DMS153 (cell line): ENCODE measurements at places on chromosomes 5 and 9.

DNA sequence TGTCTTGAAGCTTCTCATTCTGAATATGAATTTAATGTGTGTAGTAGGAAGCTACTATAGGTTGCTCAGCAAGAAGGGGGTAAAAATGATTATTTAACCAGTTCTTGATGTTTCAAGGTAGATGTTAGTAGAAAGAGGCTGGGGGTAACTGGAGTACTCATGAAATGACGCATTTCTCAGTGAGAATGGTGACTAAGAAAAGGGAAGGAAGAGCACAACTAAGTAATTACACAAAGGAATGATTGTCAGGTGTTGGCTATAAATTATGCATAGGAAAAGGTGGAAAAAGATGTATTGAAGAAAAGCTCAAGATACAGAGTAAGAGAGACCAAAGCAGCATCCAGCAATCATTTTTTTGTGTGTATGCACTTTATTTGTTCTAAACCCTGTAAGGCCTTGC is 1.4 kb upstream of the PSIP1 start:
- DNase-seq, result no peak

GRCh38 chr5:132765311-132766019 is 11.6 kb downstream of the SEPTIN8 start:
- no peak for DNase-seq

DNA sequence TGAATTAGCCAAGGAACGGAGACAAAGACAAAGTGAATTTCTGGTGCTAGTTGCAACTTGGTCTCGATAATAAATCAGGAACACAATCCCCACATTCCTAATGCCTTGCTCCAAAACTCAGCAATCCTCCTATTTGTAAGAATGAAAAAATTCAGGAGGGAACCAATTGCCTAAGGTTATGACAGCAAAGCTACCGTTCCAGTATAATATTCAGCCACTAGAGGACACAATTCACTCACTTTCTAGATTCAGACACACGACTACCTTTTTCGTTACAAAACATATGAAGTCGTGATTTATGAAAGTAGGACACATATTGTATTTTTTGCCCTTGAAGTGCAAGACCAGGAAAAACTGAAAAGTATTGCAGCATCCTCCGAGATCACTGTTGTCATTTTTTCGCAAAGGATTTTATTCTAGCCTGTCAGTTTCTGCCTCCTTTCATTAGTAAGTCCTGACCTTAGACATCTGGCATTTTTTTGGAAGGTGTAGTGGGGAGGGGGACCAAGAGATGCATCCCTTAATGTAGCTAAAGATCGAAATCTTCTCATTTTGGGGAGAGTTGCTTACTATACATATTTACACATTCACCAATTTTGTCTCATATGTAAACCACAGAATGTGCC is 133.1 kb downstream of the DOCK8 start:
- no peak for DNase-seq

GRCh38 chr5:31664566-31664965 is 25.6 kb downstream of the PDZD2 start:
- DNase-seq, result no peak

DNA sequence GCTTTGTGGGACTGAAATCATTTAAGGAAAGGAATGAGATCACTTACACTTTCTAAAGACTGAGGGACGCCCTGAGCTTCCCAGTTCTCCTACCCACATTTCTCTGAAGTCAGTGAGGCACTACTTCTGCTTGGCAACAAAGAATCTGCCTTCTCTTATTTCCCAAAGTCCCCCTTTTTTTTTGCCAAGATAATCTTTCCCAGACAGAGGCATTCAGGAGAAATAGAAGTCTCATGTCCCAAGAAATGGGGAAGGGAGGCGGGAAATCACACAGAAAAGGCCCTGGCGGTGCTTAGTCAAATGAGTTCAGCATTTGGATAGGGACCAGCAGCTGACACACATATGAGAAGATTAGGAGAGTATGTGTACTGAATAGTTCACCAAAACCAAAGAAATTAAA is 159.7 kb downstream of the MUSK start:
- DNase-seq, result no peak

DNA sequence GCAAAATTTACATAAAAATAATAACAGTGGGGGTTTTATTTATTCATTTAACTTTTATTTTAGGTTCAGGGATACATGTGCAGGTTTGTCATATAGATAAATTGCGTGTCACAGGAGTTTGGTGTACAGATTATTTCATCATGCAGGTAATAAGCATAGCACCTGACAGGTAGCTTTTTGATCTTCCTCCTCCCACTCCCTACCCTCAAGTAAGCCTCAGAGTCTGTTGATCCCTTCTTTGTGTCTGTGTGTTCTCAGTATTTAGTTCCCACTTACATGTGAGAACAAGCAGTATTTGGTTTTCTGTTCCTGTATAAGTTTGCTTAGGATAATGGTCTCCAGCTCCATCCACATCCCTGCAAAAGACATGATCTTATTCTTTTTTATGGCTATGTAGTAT is 240.3 kb downstream of the KIAA0825 start:
- DNase-seq, result no peak

- DNase-seq, result no peak
Observed at GRCh38 chr9:129275626-129276247, 97.7 kb upstream of the IER5L start.

- no peak for DNase-seq
Observed at GRCh38 chr5:43967165-43967564, 364.2 kb downstream of the NNT start.

DNA sequence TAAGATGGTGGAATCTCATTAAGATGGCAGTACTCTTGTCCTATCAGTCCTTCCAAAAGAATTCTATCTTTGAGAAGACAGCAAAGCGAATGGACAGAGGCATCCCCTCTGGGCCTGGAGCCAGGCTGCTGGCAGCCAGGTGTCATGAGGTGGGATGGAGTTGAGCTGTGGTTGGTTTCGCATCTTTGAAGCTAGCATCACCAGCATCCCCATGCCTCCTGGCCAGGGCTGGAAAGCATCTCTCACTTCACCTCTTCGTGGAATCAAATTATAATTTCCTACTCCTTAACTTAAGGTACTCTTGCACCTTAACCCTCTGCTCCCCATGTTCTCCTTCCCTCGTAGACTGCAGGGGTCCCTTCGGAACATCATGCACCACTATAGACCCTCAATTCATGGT is 248.3 kb downstream of the GADD45G start:
- DNase-seq, result no peak
